ENCODE measurements at places on chromosomes 6 and 20.

DNA sequence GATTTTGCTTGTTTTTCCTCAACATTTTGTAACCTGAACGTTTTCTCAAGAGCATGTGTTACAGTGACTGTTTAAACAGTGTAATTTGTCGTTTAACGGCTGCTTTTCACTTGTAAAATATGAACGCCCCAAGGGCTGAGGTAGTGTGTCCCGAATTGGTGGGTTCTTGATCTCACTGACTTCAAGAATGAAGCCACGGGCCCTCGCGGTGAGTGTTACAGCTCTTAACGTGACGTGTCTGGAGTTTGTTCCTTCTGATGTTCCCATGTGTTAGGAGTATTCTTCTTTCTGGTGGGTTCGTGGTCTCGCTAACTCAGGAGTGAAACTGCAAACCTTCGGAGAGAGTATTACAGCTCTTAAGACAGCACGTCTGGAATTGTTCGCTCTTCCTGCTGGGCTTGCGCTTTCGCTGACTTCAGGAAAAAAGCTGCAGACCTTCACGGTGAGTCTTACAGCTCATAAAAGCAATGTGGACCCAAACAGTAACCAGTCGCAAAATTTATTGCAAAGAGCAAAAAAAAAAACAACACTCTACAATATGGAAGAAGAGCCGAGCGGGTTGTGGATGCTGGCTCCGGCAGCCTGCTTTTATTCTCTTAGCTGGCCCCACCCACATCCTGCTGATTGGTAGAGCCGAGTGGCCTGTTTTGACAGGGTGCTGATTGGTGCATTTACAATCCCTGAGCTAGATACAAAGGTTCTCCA is 25.1 kb upstream of the TRIM27 start:
- no peak for DNase-seq

DNA sequence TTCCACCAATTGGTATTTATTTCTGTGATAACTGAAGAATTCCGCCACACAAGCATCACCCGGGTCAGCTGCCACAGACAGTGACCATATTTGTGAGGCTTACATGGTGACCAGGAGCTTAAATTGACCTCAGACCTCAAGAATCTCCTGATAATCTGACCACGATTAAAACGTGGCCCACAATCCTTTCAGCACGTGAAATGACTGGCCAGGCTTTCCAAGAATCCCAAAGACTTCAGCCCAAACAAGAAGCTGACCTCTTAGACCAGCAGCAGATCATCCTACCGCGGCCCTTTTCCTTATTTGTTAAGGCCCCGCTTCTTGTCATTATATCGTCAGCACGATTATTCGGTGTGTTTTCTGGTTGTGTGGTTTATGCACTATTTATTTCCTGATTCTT is 45.6 kb upstream of the CD93 start:
- DNase-seq = no peak

DNA sequence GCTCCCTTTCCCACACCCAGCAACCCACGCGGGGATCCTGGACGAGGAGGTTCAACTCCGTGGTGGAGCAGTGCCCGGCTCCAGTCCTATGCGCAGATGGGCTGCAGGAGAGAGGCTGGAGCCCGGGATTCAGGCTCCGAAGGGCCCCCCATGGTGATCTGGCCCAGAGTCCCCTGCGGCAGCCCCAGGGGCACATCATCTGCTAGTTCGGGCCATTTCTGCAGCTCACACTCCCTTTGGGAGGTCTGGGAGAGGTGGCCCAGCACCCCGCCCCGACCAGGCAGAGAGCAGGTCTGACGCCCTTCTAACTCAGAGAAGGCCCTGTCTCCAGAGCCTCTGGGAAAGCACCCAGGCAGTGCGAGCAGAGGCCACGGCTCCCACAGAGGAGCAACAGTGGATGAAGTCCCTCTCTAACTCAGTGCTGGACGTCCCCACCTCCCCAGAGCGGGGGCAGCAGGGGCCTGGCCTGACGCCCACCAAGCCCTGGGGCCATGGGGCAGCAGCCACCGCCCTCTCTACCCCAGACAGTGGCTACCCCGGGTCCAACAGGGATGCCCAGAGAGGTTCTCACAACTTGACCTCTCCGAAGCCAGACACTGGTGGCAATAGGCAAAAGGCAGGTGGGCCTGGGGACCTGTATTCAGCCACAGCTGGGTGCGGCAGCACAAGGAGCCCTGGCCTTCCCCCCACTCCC is 3.3 kb downstream of the KCNQ2 start:
- no peak for DNase-seq

DNA sequence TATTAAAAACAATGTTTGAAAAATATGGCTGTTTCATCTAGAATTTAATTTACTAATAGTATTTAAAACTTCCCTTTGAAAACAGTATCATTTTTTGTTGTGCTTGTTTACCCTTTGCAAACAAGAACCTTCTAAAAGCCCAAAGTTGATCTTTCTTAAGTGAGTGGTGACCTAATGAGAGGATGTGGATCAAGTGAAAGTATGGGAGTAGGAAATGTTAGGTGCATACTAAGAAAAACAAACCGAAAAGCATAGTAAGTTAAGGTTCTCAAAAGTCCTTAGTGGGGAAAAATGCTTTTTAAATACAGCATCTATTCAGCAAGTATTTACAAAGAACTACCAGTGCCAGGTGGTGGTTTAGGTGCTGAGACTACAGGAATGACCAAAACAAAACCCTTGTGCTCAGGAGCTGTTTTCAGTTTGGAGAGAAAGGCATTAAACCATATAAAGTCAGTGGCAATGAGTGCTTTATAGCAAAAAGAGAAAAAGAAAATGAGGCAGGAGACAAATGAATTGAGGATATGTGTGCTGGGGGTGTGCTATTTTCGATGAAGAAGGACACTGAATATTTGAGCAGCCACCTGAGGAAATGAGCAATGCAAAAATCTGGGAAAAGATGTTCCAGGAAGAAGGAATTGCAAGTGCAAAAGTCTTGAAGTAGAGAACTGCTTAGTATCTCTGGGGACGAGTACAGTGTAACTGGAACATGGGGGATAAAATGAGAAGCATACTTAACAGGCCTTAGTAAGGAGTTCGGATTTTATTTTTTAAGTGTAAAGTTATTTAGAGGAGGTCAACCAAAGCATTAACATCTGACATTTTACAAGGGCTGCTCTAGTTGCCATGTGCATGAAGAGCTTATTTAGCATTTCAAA is 24.0 kb downstream of the RNF146 start:
- no peak for DNase-seq

GRCh38 chr6:132525866-132526265 is 12.2 kb upstream of the TAAR9 start:
- DNase-seq = no peak

GRCh38 chr20:50015636-50015992 is 32.8 kb downstream of the SNAI1 start:
- no peak for DNase-seq
